ENCODE measurements at places on chromosomes 12 and 14.

GRCh38 chr12:128843538-128843937, 9.7 kb upstream of the GLT1D1 start:
- no peak for DNase-seq

DNA sequence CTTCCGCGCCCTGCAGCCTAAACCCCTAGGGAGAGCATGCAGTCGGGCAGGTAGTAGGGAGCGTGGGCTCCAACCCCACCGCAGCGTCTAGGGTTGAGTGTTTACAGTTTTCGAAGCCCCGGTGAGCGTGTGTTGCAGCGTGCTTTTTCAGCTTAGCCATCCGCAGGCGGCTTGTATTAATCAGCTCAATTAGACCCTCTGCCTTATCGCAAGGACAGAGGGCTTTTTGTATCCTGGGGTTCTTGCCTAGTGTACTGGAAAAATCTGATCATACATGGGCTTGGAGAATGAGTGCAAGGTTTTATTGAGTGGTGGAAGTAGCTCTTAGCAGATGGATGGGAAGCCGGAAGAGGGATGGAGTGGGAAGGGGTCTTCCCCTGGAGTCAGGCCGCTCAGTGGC, 44.4 kb upstream of the GNG2 start:
- DNase-seq, result no peak

- no peak for DNase-seq
These were observed 1030.6 kb downstream of the VRK1 start for GRCh38 chr14:97827746-97828145.

DNA sequence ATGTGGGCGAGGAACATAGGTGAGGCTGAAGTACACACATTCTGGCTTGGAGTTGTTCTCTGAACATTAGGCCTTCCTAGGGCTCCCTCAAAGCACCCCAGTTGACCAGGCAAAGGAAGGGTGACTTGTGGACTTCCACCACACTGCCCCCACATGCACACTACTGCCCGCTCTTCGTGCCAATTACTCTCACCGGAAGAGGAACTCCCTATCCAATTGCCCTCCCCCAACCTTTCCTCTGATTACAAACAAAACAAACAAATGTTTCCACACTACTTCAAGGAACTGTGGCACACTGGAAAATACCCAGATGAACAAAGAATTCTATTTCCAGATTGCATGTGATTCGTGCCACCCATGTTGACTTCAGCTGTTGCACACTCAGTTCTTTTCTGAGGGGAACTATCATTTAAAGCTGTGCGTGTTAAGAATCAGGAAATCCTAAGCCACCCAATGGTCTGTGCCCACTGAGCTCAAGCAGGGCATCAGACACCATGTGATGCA, 139.3 kb downstream of the SSPN start:
- no peak for DNase-seq

Measured in skin of body (tissue), 3 donors.